ENCODE measurements at places on chromosomes 6 and 20.

DNA sequence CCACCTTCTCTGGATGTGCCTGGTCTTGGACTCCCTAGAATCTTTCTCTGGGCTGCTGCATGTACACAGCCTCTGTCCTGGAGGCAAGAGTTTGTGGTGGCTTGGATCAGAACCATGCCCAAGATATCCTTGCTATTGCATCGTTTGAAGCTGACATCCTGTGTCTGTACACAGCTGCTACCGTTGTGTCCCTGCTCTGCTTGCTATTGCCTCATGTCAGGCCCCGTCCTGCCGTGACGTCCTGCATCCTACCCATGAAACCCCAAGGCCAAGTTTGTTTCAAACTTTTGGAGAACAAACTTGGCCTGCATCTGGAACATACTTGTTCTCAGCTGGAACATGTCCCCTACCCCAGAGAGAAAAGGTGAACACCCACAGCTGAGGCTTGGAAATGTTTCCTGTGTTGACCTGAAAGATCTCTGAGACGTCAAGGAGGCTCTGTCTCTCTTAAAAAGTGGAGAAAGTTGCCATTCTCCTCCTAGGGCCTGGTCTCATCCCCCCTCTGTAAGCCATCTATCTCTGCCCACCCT is 78.1 kb downstream of the HFE start:
- DNase-seq = no peak

- DNase-seq = no peak
These were observed 71.5 kb downstream of the SHLD1 start for GRCh38 chr20:5821627-5822215.

DNA sequence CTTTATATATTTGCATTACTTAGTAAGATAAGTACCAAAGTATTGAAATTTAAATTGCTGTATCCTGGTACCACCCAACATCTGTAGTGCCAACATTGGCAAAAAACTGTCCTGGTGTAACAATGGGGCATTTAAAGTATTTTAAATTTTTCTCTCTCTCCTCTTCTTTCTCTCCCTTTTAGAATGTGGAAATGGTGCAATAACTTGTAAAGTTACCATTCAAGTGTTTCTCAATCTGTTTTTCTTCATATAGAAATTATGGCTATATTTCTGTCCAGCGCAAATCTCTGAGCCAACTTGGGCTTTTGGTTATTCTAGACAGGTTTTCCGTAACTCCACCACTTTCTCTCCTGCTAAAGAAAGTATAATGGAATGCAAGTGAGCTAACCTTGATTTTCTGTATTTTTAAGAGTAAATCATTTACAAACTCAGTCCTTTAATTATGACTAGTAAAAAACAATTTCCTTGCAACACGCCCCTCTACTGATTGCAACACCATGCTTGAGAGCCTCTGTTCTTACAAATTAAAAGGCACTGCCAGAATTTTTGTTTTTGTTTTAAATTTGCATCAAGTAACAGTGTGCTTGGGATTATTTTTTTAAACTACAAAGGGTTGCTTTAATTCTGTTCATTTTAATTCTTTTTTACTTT is 324.2 kb upstream of the CITED2 start:
- DNase-seq = no peak

- DNase-seq = no peak
These were observed 6.8 kb upstream of the KIAA1755 start for GRCh38 chr20:38267296-38267695.

DNA sequence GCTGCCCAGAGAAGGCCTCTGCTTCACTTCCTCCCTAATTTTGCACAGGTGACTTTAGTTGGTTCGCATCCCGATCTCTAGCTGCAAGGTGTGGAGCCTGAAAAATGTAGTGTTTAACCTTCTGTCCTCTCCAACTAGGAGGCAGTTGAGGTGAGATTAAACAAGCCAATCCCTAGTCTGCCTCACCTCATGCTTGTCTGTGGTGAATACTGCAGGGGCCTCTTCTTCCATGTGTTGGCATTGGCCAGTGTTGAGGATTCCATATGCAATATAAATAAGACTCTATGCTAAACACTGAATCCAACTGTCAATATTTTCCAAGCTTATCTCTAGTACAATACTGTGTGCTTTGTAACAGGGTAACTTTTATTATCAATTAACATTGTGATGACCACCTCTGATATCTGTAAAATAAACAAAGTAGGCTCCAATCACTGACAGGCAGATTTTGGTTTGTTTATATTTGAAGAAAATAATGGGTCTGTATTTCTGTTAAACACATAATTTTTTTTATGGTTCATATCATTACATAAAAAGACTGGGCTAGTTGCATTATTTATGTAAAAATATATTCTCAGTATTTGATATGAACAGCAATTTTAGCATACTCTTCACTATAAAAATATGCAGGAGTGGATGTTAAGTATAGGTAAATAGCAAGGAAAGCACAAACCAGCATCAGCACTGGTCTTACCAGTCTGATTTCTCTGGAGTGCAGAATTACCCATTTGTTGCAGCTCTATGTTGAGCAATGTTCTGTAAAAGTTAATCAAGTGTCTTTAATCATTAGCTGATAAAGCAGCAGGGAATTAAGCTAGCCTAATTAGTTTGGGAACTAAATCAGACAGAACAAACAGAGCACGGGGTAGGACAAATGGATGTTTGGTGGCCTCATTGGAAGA is 74.0 kb downstream of the ANKRD6 start:
- DNase-seq = no peak

- no peak for DNase-seq
These were observed 44.6 kb upstream of the NT5E start for GRCh38 chr6:85405175-85405852.

DNA sequence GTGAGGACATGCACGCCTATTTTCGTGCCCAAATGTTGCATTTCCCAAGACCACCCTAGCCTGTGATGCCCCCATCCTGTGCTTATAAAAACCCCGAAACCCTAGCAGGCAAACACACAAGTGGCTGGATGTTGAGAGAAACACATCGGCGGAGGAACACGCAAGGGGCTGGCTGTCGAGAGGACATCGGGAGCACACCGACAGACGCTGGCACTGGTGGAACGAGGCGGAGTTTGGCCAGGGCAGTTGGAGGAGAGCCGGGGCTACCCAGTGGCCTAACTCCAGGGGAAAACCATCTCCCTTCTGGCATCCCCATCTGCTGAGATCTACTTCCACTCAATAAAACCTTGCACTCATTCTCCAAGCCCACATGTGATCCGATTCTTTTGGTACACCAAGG is 225.9 kb upstream of the GRIK2 start:
- DNase-seq = no peak

DNA sequence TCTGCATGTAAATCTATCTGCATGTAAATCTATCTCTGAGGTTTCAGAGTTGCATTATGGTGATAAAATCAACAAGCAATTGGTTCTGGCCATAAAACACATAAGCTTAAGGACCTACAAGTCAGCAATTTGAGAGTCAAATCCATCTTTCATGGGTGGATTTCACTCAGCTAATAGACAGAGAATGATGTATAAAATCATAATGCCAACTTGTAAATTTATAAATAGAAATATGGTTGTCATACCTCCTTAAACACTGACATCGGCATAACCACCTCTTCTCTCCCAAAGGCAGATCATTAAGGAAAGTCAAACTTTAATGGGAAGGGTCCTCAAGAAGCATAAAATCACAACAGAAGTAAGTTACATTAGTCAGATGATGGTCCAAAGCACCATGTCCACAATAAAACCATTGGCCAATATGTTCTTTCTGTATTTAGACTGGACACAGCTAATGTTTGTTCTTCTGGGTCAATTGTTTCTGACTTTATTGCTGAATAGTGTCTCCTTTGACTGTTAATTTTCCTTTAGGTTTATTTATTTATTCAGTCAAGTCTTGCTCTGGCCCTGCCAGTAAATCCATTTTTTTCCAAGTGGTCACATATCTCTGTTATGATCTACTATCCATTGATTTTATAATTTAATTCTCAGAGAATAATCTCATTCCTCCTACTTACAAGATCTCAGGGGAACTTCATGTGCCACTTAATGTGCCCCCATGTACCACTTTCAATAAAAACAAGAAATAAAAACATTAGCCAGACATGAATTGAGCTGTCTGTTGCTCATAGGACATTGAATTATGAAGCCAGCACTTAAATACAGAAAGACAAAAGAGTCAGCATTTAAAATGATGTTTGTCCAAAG is 382.9 kb upstream of the IRAK1BP1 start:
- DNase-seq = no peak

DNA sequence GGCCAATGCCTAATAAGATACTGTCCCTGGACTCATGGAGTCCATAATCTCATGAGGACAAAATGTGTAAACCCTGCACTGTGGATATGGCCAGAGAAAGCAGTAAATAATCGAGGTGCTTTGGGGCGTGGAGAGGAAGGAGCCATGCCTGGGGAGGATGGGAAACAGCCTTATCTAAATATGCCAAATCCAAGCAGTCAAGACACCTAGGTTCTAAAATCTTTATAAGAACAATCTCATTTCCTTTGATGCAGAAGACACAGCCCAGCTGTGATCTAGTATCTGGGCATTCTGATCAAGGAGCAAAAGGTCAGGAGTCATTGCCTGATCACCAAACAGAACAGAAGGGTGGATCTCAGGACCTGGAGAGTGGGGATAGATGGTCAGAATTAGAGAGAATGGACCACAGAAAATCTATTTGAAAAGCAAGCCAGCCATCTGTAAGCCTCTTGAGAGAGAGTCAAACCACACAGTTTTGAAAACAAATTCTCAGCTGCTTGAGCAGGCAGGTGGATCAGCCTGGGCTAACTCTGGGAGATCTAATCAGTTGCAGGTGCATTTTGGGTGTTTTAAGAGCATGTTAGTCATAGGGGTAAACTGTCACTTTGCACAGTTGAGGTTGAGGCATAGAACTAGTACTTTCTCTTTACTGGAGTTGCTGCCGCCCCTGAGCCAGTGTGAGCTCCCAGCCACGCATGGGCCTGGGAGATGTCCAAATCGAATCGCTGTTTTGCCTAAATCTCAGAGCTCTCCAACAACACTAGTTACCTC is 130.8 kb upstream of the TNFAIP3 start:
- DNase-seq = no peak

- DNase-seq = no peak
These were observed 54.6 kb upstream of the POLR1H start for GRCh38 chr6:30006170-30007131.

DNA sequence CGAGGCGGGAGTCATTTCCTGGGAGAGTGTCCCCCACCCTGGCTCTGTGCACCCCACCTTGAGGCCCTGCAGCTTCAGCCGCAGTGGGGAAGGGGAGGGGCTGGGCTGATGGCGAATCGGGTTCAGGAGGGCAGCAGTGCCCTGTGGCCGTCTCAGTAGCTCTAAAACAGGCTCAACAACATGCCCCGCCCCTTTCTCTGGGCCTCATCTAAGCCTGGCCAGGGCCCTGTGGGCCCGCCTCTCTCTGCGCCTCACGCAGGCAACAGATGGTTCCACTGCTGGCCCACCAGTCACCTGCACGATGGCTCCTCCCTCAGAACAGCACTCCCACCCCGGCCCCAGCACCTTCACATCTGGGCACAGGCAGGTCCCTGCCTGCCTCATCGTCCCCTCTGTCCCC is 30.2 kb downstream of the CHRNA4 start:
- DNase-seq = no peak

- DNase-seq = no peak
These were observed 2.8 kb downstream of the SOX4 start for GRCh38 chr6:21596145-21596948.

DNA sequence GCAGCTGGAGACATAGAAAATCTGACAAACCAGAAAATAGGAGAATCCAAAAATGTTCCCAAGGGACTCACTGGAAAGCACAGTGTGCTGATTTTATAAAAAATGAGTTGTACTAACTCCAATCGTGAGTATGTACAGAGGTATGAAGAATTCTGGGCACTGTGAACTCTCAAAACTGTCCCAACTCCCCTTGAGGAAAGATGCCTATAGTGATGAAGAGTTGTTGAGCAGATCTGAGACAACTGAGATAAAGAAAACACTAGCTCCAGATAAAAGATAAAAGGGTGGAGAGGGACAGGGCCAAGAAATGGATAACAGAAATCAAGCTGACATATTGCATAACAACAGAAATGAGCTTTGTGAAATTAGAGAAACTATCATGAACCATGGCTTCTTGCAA is 481.4 kb downstream of the MAFB start:
- no peak for DNase-seq

DNA sequence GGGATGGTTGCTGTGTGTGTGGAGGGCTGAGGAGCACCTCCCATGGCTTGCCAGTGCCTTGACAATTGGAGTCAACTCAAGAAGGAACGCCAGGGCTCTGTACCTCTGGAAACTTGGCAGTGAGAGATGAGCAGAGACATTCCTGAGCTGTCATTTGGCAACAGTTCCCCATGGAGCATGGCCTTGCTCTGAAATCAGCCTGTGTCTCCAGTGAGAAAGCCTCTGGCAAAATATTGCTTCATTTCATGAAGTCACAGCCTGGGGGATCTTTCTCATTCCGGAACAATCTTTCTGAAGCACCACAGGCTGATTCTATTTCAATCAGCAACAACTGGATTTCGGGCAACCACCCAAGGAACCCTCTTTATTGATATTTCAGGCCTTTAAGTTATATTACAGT is 52.2 kb upstream of the FNDC1 start:
- DNase-seq = no peak

GRCh38 chr6:16750566-16750965 is 10.7 kb downstream of the ATXN1 start:
- no peak for DNase-seq

DNA sequence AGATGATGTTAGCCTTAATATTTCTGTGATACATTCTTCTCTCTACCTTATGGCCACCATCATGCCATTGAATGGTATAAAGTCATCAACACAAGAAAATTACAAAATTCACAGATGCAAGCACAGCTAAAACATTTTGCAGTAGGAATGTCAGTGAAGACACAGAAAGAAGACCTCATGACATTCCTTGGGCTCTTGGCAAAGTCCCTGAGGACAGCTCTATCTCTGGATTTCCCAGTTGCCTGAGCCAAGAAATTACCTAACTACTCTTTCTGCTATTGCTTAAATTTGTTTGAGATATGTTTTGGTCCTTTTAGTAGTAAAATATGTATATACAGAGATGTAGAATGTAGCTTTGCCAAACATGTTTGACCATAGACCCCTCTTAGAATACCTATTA is 201.0 kb upstream of the STXBP5 start:
- DNase-seq = no peak

DNA sequence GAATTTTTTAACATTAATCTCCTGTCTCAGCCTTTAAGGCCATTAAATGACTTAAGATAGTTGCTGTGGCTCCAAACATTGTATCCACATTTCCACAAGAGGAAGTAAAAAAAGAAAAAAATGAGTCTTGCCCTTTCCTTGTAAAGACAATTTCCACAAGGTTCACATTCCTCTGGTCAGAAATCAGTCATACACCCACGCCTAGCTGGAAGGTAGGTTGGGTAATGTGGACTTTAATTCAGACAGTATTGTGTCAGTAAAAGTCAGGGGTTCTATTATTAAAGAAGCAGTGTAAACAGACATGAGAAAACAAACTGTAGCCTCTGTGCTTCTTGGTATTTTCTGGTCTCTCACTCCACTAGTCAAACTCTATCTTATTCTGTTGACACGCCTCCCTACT is 682.0 kb downstream of the GRIK2 start:
- no peak for DNase-seq

GRCh38 chr6:81531869-81532561 is 220.5 kb downstream of the TENT5A start:
- no peak for DNase-seq

Measured in cortex of kidney (tissue), 1 donor.